Suppressor macrophage treated with lipopolysaccharide for 4 hours (primary cell): ENCODE measurements at places on chromosomes 2 and 18.

DNA sequence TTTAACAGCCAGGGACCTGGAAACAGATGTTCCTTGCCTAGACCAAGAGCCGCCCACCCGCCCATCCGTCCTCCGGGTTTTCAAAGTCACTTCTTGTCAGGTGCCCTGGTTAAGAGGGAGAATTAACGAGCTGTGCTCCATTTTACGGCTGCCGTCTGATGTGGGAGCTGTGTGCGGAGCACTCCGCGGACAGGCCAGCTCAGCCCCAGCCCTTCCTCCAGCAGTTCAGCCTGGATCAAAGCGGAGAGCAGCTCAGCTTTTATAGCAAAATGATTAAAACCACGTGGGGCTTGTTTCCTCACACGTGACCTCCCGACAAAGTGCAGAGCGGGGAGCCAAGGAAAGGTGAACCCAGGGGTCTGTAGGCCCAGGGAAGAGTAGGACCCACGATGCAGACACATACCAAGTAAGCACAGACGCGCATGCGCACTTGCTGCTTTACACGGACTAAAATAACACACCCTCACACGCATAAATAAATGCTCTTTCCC, 46.1 kb upstream of the PKDCC start:
- DNase-seq: no peak

DNA sequence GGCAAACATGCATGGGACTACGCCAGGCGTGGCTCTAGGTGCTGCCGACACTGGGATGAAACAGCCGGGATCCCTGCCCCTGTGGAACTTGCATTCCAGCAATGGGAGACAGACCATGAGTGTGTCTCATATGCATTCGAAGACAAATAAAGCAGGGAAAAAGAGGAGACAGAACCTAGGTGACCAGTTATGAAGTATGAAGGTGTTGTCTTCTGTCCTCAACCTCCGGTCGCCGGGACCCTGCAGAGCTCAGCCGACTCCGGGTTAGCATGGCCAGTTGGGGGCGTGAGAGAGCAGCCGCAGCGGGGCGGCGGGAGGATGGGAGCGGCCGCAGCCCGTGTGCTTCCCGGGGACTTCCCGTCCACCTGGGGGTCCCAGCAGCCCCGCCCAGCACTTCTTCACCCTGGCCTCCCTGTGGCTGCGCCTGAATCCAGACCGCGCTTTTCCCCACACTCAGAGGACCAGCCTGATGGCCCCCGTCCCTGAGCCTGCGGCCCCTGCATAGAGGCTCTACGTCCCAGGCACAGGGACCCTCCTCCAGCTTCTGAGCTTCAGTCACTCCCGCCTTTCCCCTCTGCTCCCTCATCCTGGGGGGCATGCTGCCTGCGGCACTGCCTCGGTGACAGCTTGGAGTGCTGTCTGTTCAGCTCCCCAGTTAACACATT, 11.4 kb downstream of the ID2 start:
- DNase-seq: peak; percentile 35

- DNase-seq: no peak
Observed at GRCh38 chr2:134027980-134028379, 225.9 kb upstream of the MGAT5 start.

DNA sequence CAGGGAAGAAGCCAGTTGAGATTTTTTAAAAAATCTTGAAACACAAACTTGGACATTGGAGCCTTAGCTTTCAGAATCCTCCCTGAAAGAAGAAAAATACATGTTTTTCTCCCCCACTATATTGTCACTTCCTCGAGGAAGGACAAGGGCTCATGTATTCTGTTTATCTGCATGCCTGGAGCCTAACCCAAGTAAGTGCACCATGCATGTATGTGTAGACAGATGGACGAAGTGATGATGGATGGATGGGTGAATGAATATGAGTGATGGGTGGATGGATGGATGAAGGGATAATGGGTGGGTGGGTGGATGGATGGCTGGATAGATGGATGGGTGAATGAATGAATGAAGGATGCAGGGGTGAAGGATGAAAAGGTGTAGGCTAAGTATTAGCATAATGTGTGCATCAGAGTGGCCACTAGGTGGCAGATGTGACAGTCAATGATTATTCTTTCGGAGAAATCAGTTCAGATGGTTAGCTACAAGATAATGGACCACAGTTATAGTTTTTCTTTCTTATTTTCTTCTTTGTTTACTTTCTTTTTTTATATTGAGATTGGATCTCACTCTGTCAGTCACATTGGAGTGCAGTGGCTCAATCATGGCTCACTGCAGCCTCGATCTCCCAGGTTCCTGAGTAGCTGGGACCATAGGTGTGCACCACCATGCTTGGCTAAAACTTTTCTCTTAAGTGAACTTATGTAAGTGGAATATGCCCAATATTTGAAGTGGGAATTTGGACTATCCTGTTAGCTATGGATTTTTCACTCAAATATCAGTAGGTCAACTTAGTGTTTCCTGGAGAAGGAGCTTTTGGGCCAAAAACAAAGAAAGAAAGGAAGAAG, 18.5 kb upstream of the CCDC93 start:
- peak; percentile 56 for DNase-seq

DNA sequence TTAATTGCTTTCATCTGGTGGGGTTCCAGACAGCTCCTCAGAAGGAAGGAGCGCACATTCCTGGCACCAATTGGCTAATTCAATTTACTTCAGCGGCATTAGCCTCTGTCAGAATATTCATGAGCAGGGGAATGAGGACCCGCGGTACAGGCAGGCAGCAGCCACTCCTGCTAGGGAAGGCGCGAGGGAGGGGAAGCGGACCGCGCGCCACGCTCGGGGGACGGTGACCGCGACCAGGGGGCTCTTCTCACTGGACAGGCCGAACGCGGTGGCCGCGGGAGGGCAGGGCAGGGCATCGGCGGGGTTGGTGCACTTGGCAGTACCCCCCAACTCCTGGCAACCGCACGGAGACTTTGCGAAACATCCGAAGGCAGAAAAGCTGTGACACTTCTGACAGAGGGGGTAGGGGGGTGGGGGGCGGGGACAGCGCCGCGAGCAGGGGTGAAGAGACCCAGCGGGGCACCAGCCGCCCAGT, at the start of gene CDH20:
Gene CDH20 (plus strand): TSS at position 160 of the 475 bp plus-strand sequence.
- DNase-seq: no peak

DNA sequence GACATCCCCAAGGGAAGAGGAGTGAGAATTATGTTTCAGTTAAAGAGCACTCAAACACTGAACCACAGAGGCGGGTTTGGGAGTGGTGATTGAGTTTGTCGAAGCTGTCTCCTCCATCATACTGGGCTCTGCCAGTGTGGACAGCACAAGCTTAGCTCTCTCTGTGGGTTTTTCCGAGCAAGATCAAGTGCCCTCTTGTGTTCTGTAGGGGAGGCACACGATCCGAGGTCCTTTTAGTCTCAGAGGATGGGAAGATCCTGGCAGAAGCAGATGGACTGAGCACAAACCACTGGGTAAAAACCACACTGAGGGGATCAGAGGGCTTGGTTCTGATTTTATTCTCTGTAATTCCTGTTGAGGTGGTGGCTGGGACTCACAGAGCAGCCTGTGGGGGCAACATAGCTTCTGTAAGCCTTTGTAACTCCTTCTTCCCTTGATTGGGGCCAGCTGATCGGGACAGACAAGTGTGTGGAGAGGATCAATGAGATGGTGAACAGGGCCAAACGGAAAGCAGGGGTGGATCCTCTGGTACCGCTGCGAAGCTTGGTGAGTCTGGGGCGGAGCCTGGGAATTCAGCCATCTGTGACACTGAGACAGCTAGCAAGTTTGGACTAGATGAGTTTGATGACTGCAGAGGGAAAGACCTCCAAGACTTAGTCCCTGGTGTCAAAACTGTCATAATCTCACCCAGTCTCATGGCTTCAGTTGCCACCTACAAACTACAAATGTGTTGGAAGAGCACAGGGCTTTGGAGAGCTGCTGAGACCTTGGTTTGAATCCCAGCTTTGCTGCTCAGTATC, 2.0 kb downstream of the NAGK start:
- peak; percentile 74 for DNase-seq

GRCh38 chr2:70851704-70852103, 16.1 kb upstream of the CD207 start:
- peak; percentile 92 for DNase-seq

GRCh38 chr2:8036366-8036765, 645.5 kb upstream of the ID2 start:
- no peak for DNase-seq

DNA sequence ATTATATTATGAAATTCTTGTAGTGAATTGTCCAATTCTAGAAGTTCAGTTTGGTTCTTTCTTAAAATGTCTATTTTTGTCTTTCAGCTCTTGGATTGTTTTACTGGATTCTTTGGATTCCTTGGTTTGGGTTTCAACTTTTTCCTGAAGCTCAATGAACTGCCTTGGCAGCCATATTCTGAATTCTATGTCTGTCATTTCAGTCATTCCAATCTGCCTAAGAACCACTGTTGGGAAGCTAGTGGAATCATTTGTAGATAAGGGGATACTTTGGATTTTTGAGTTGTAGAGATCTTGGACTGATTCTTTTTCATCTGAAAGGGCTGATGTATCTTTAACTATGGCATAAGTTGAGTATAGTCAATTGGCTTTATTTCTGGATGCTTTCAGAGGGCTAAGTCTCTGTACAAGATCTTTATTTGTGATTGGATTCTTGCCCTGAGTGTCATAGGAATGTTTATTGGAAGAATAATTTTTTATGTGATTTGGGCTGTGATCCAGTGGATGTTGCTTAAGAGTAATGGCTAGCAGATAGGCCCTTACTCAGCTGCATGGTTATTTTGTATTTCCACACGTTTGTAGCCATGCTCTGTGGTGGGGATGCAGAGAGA, 42.3 kb downstream of the SERPINB7 start:
- no peak for DNase-seq

- DNase-seq: no peak
Observed at GRCh38 chr2:3681625-3682024, 21.8 kb upstream of the DCDC2C start.

GRCh38 chr2:214395040-214395439, 15.8 kb upstream of the VWC2L start:
- no peak for DNase-seq

- no peak for DNase-seq
Observed at GRCh38 chr2:131010566-131010965, 82.7 kb downstream of the FAM168B start.

DNA sequence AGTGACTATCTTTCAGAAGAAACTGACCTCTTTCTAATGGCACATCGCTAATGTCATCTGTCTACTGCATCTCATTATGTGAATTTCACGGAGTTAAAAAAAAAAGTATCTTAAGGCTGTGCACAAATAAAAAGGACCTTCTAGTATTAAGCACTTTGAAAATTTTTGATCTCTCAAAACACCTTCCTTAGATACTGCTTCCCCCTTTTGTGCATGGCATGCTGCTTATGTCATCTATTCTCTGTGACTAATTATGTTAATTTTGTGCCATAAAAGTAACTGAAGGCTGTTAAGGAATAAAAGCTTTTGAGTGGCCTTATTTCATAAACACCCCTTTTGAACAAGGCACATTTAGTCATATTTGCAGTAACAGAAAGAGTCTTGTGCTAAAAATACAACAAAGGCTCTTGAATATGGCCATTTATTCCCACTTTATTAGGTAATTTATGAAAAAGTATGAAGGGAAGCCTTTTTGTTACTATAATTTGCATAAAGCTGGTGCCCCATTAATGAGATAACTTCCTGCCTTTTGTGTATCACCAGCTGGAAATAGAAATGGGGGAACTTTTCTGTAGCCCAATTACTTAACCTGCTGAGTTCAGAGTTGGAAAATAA, 1412.0 kb upstream of the ZEB2 start:
- DNase-seq: no peak

- DNase-seq: no peak
Observed at GRCh38 chr2:211084352-211084751, 528.0 kb downstream of the CPS1 start.

DNA sequence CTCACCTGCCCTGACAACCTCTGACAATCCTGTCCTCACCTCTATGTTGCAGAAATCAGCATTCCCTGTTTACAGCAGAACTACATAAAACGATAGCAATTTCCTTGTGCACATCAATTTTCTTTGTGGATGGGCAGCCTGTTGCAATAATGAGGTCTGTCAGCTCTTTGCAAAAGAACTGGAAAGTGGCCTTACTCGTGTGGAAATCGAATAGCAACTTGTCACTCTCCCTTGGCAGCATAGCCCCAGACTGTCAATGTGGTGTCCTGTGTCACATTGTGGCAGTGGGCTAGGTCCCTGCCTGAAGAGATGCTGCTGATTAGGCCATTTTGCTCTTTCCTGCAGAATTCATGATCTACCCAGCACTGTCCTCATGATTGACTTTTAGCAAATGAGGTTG, 531.9 kb downstream of the CCDC85A start:
- DNase-seq: no peak

DNA sequence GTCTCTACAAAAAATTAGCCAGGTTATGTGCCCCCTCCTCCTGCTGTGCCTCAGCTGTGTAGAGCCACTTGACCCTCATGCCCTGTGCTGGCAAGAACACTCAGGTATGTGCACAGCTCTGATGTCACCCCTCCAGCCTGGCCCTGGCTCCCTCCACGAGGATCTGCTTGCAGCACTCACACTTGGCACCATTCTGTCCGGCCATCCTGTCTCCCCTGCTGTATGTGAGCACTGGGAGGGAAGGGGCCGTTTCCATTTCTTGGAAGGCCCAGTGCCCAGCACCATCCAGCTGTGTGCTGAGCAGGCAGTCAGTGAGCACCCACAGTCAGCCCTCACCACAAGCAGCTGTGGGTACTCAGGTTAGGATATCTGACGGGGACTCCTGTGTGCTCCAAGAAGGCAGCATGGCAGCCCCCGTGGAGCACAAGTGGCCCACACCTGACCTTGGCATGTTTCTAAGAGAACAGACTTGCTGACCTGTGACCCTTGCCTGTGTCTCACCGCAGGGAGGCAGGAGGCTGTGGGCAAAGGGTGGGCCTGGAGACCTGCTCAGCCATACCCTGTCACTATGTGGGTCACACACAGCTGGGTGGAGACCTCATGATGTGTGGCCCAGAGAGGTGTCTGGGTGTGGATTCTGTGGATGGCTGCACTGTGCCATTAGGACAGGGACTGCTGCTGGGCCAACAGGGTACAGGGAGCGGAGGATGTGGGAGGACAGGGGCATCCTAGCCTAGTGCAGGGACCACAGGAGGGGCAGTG, 31.5 kb downstream of the USP34 start:
- no peak for DNase-seq

- no peak for DNase-seq
Observed at GRCh38 chr2:120390381-120391055, 44.6 kb downstream of the INHBB start.

- DNase-seq: peak; percentile 24
Observed at GRCh38 chr2:199756743-199757142, 94.2 kb downstream of the FTCDNL1 start.

GRCh38 chr18:62621546-62621945, 93.8 kb upstream of the PHLPP1 start:
- no peak for DNase-seq

GRCh38 chr2:14633061-14633460, 544 bp downstream of the LRATD1 start:
- DNase-seq: no peak
